ENCODE measurements at places on chromosomes 7 and 10. TPM values are rescaled to one million over a fixed set of nuclear protein-coding genes. Genes with fewer than 3 reads are reported as not detected.
A peak's percentile ranks its signal among the peaks of the same experiment; 100 is the strongest.

- peaks cover 22% of the 10 kb centered on the region for H3K36me3 ChIP-seq
- H3K4me3 ChIP-seq = peak overlapping the region; percentile 96
- H3K4me1 ChIP-seq = peaks cover 52% of the 10 kb centered on the region
- no peaks in the 10 kb centered on the region for H3K27me3 ChIP-seq
These were observed 2.1 kb downstream of the CBLL1 start for GRCh38 chr7:107746006-107746405.

MSMB gene
- not detected for total RNA-seq

DNA sequence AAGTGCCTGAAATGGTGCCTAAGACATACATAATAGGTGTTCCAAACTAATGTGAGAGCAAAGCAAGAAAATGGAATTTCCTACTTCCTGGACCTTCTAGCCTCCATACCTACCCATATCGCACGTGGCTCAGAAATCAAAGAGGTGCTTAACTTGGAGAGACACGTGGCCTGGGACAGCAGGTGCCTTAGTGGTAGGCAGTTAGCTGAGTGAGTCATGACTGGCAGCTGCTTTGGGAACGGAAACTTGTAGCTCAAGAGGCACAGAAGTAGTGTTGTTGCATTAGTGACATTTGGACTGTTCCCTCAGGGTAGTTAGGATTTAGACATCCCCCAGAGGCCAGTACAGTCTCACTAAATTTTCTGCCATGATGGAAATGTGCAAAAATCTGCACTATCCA lies 12.0 kb upstream of the BMPER start:
- H3K27ac ChIP-seq = no peak overlapping the region
- H3K4me3 ChIP-seq = no peak overlapping the region
- H3K4me1 ChIP-seq = peaks cover 10% of the 10 kb centered on the region
- H3K36me3 ChIP-seq = no peaks in the 10 kb centered on the region
- DNase-seq = no peak
- H3K27me3 ChIP-seq = peaks cover 53% of the 10 kb centered on the region

DNA sequence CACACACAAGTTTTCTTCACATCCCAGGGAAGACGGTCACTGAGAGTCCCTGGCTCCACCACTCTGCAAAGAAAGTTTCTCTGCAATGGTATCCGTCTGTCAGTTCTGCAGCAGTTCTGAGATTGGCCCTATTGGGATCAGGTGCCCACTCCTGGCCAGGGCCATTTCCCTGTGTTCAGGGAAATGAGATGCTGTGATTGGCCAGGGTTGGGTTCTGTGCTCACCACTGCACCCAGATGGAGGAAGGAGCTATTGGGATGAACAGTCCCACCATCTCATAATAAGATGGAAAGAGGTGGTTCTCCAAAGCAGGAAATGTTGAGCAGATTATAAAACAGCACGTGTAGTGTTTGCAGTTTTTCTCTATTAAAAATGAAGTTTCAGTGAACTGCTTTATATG lies 13.3 kb upstream of the PIP4K2A start:
- H3K36me3 ChIP-seq = no peaks in the 10 kb centered on the region
- H3K4me3 ChIP-seq = no peak overlapping the region
- H3K27me3 ChIP-seq = no peaks in the 10 kb centered on the region
- peaks cover 26% of the 10 kb centered on the region for H3K4me1 ChIP-seq
- no peak overlapping the region for H3K27ac ChIP-seq

DNA sequence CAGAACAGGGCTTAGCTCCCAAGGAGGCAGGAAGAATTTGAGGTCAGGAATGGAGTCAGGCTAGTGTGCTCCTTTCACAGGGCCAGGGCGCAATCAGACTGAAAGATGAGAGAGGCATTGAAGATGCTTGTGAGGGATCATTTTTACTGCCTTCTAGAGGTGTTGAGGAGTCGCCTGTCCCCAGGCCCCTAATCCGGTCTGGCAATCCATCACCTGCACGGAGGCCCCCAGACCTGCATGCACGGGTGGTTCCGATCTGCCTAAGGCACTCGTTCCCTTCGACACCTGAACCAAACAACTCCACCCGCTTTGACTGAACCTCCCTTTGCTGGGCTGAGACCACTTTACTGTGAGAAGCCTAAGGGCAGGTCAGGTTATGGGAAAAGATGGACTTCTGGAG lies 8.0 kb downstream of the FOXI2 start:
- H3K4me1 ChIP-seq = no peaks in the 10 kb centered on the region
- H3K4me3 ChIP-seq = no peak overlapping the region
- no peak for DNase-seq
- H3K27ac ChIP-seq = no peak overlapping the region
- peaks cover 2% of the 10 kb centered on the region for H3K36me3 ChIP-seq

GRCh38 chr7:30080818-30081217 lies 52.6 kb downstream of the PLEKHA8 start:
- H3K4me3 ChIP-seq = no peak overlapping the region
- H3K27me3 ChIP-seq = no peaks in the 10 kb centered on the region
- H3K27ac ChIP-seq = no peak overlapping the region
- H3K4me1 ChIP-seq = no peaks in the 10 kb centered on the region
- no peaks in the 10 kb centered on the region for H3K36me3 ChIP-seq

STRIP2 gene
- 79.2 TPM for total RNA-seq
